ENCODE measurements at places on chromosomes 16 and 17.

DNA sequence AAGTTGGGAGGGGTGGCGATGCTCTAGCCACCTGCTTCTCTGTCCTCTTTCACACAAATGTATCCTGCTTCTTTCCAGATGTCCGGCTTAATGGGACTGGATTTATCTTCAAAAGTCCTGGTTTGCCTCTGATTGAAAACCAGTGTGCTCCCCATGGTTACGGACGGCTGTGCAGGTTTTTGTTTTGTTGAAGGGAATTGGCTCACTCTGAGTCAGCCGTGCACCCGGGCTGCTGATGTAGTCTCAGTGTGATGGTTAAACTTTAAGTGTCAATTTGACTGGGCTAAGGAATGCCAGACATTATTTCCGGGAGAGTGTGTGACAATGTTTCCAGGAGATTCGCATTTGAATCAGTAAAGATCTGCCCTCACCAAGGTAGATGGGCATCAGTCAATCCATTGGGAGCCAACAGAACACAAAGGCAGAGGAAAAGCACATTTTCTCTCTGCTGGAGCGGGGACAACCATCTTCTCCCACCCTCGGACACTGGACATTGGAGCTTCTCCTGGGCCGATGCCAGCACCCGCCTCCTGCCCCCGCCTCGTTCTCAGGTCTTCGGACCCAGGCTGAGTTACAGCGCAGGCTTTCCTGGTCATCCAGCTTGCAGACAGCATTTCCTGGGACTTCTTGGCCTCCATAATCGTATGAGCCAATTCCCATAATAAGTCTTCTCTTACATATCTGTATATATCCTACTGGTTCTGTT lies 126.9 kb upstream of the TNRC6C start:
- no peak for DNase-seq

GRCh38 chr17:53516636-53517035 lies 306.1 kb upstream of the KIF2B start:
- no peak for DNase-seq

- DNase-seq: no peak
Measured at GRCh38 chr17:8372422-8372821, 4.1 kb downstream of the KRABD2 start.

DNA sequence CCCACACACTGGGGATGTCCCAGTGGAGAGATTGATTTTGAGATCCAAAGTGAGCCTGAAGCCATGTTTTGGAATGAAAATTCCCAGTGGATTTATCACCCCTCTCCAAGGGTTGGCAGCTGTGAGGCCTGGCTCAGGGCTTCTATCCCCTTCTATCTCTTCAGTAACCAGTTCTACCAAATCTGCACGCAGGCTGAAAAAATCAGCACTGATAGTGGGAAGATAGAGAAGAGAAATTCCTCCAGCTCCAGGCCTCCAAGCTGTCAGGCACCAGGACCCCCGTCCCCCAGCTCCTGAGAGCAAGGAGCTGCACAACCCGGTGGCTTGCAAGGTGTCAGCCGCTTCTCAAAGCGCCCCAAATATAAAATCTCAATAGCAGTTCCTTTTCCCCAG lies 1.0 kb downstream of the FLOT2 start:
- no peak for DNase-seq

DNA sequence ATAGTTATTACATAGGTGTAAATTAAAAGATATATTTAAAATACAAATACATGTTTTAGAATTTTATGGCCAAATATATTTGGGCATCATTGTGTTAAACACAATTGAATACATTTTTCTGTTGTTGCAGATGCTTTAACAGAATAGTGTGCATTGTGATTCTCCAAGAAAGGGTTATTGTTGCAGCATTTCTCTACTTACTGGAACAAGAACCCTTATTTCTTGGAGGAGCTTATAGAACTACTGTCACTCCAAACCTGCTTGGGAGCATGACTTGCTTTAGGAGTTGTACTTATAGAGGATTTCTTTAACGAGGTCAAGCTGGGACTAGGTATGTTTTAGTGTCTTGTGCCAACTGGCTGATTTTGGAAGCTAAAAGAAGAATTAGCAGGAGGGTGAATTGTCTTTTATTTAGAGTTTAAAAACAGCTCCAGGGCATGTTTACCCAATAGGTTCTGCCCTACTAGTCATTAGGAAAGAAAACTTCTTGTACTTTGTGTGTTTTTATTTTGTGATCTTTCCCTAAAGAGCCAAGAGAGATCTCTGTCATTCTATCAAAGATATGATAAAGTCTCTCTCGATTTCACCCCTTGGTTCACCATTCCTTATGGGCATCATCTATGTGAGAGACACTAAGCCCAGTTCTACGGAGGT lies 279.8 kb upstream of the SALL1 start:
- DNase-seq: no peak

DNA sequence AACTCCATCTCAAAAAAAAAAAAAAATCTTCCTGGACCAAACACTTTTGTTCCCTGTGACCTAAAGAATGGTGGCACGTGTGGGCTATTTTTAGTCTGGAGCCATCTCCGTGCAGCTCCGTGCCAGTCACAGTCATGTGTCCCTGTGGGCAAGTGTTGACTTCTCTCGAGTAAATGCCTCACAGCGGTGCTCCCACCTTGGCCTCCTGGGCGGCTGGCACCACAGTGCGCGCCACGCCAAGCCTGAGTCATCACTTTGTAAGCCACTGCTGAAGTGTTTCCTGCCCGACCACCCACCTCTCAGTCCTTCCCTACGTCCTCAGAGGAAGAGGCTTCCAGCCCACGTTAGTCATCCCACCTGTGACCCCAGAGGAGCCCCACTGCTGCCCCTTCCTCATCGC lies 10.9 kb upstream of the HEXD start:
- no peak for DNase-seq

DNA sequence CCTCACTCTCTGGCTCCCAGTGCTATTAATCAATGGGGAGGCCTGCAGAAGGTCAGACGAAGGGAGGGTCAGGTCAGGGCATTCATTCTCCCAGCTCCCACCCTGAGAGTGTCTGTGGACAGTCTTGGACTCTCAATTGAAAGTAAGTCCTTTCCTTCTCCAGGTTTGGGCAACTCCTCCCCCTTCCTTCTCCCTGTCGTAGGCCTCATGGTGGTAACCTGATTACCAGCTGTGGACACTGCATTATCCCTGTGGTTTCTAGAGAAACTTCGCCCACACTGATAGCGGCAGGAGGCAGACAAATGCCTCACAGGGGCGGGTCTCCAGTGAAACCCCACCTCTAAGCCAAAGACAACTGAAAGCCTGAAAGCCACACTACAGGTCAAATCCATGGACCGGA lies 57.7 kb upstream of the SLC25A19 start:
- DNase-seq: peak; percentile 63

DNA sequence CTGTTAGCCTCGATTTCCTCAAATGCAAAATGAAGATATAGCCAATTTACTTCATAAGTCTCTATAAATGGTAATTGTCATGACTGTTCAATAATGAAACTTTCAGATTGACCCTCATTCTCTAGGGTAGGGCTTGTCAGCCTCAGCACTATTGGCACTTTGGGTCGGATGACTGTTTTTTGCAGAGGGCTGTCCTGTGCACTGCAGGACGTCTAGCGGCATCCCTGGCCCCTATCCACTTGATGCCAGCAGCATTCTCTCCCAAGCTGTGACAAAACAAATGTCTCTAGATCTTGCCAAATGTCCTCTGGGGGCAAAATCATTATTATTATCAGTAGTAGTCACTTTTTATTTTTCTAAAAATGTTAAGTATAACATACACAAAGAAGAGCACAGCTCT lies 24.6 kb downstream of the CDH11 start:
- no peak for DNase-seq

- DNase-seq: peak; percentile 60
Measured at GRCh38 chr16:50509521-50510341, 38.5 kb upstream of the NKD1 start.

- DNase-seq: no peak
Measured at GRCh38 chr17:6274310-6274709, 160.6 kb downstream of the AIPL1 start.

- DNase-seq: no peak
Measured at GRCh38 chr16:52234626-52235025, 312.3 kb downstream of the TOX3 start.

GRCh38 chr17:6059406-6059805 lies 10.8 kb upstream of the WSCD1 start:
- DNase-seq: no peak
